HFFc6 (cell line): ENCODE measurements at places on chromosomes 11 and 22.

GRCh38 chr11:103420593-103420992 lies 311.4 kb downstream of the DYNC2H1 start:
- DNase-seq: peak; percentile 82

GRCh38 chr11:86671531-86672006 lies 847 bp downstream of the ME3 start:
- DNase-seq: no peak

DNA sequence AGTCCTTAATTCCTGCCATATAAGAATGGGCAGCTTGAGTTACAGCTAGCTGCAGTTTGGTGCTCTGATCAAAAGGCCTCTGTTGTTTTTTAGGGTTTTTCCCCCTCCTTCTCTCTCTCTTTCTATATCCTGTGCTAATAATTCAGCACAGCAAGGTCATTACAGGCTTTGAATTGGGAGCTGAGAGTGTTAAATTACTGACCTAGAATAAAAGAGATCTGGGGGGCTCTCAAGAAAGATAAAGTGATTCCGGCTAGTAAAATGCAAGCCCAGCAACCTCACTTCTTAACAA lies 84.9 kb downstream of the CSTPP1 start:
- DNase-seq: no peak

DNA sequence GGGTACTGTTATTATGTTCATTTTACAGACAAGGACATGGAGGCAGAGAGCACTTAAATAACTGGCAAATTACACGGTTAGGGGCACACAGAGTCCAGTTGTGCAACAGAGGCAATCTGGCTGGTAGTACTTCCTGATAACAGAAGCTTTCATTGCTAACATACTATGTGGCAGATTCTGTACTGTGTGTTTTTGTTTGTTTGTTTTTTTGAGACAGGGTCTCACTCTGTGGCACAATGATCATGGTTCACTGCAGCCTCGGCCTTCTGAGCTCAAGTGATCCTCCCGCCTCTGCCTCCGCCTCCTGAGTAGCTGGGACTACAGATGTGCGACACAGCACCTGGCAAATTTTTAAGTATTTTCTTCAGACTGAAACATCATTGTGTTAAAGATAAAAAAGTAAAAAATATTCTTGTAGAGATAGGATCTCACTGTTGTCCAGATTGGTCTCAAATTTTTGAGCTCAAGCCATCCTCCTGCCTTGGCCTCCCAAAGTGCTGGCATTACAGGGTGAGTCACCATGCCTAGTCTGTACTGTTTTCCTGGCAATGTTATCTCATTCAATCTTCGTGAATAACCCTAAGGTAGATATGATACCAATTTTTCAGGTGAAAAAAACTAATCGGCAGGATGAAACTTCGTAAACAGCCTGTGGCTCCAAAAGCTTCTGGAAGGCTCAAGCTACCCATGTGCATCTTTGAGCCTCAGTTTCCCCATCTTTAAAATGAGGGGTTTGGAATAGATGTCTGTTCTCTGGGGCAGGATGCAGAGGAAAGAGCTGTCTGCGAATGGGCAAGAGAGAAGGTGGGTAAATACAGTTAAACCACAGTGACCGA lies 921 bp upstream of the NUCB2 start:
- no peak for DNase-seq

DNA sequence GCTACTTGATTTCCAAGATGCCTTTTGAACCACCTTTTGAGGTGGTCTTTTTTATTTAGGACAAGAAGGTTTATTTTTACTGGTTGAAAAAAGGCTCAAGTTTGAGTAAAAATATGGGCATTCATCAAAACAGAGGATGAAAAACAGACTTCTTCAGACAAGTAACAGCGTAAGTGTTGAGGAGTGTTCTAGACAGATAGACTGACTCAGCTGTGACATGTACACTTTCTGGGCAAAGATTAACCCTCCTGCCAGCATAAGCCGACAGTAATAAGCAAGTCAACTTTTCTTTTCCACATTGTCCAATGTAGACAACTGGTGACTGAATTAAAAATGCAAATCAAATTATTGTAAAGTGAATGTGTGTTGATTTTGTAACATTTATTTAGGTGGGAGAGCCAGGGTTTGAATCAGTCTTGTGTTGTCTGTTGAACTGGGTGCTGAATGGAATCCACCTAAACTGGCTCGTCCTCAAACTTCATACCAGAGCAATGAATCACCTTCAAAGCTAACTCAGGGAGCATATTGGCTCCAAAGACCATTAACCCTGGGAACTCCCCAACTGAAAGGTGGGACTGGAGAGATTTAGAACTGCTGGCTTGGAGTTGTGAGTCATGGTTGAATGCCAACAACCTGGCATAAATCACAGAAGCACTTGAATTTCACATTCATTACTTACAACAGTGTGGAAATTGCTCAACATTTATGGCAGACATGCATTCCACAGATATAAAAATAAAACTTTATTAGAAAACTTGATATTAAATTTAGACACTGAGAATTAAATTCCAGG lies 377.0 kb downstream of the ETS1 start:
- peak; percentile 91 for DNase-seq

GRCh38 chr11:84261707-84262106 lies 975.5 kb upstream of the CCDC90B start:
- DNase-seq: no peak

DNA sequence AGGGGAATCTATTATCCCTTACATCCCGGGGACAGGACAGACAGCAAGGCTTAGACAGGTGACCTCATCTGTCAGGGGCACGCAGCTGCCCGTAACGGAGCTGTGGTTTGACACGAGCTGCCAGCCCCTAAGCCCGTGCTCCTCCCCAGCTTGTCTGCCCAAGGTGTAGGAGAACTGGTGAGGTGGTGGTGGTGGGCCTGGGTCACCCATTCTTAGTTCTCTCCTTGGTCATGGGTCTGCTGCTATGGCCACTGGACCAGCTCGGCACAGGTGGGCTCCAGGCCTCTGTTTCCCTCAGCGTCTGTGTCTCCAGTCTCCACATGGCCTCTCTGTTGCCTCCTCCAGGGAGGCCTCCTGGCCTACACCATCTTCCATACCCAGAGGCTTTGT lies 5.4 kb downstream of the PARVG start:
- DNase-seq: no peak

DNA sequence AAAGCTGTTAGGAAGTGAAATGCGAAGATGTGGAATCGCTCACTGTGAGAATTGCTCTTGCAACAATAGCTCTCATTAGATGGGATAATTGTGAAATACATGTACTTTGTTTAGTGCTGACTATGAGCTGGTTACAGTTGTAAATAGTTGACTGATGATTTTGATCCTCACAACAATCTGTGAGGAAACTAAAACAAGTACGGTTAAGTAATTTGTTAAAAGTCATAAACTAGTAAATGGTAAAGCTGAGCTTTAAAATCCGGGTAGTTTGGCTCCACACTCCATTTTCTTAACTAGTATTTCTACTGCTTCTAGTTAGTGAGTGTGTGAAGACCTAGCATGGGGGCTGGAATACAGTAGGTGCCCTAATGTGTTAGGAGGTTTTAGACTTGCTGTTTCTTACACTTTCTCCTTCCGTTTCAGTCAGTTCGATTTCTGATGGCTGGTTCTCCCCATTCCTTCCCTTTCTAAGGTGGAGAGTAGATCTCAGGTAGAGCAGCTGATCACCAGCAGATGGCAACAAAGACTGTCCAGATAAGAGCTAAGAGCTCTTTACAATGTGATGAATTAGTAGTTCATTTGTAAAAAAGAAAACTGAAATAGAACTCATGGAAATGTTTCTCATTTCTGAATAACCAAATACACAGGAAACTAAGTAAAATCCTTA lies 16.3 kb upstream of the CYP2R1 start:
- peak; percentile 40 for DNase-seq

GRCh38 chr11:77409046-77409445 lies 64.8 kb downstream of the PAK1 start:
- DNase-seq: no peak

- DNase-seq: no peak
These were observed 324.9 kb upstream of the CCDC90B start for GRCh38 chr11:83611031-83611430.

- no peak for DNase-seq
These were observed 10.7 kb downstream of the ZNF195 start for GRCh38 chr11:3368199-3368598.

DNA sequence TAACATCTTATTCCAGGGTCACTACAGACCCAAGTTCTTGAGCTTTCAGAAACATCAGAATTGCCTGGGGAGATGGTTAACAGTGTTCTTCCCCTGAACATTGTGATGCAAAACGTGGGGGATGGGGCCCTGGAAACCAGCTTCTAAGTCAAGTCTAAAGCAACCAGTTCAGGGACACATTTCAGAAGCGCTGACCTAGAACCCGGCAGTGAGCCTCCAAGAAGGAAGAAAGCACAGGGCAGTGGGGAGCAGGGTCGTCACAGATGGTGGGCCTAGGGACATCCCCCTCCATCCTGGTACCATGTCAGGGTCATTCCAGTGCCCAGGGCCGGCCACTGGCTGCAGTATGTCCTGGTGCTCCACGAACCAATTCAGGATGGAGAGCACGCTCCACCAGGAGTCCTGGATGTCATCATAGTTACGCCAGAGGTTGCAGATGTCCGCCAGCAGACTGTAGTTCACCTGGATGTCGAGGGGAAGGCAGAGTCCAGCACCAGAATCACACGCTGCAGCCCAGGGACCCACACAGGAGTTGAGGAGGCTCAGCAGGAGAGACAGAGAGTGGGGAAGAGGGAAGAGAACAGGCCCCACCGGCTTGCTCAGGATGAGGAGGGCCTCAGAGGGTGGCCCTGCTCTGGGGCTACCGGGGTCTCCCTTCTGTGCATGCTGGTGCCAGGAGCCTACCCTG lies 5.0 kb downstream of the NAGA start:
- no peak for DNase-seq

DNA sequence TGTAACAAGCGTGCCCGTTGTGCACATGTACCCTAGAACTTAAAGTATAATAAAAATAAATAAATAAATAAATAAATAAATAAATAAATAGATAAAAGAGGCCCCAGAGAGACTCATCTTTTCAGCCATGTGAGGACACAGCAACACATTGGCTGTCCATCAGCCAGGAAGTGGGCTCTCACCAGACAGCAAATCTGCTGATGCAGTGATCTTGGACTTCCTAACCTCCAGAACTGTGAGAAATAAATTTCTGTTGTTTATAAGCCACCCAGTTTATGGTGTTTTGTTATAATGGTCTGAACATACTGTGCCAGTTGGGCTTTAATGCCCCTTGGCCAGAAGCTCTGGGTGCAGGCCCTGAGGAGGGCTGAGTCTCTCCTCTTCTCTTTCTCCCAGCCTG lies 42.2 kb upstream of the CD44 start:
- DNase-seq: no peak

DNA sequence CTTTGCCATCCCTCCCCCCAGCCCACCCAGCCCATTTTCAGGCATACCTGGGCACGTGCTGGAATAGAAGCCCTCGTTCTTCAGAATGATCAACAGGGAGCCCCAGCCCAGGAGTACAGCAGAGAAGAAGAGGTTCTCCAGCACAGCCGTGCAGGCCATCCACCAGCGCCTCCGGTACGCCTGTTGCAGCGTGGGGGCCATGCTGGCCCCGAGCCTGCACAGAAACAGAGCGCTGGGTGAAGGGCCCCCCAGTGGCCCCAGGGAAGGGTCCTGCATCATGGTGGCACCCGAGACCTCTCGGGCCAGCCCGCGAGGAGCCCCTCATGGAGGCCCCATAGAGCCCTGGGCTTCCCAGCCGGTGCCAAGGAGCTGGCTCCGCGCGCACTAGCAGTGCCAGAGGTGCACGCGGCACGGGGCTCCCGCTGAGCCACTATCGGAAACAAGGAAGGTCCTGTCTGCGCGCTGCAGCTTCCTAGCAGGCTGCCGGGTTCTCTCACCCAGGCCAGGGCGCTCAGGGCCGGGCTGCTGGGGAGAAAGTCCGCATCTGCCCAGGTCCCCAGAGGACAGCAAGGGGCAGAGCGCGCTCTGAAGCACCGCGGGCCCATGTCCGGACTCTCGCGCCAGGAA lies 1.5 kb downstream of the SLC43A1 start:
- no peak for DNase-seq

DNA sequence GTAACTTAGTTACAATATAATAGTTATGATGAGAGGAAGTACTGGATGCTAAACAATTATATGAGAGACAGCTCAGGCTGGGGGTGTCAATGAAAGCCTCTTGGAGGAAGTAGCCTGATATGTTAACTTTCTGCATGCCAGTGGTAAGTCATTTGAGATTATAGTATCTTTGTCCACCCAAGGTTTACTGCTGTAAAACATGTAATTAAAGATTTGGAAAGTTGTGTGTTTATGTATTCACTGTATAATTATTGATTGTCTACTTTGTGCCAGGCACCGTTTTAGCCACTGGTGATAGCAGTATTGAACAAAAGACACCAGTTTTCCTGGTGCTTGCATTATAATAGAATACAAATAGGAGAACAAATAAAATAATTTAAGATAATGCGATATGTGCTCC lies 624 bp upstream of the DNAJB7 start:
- DNase-seq: no peak

DNA sequence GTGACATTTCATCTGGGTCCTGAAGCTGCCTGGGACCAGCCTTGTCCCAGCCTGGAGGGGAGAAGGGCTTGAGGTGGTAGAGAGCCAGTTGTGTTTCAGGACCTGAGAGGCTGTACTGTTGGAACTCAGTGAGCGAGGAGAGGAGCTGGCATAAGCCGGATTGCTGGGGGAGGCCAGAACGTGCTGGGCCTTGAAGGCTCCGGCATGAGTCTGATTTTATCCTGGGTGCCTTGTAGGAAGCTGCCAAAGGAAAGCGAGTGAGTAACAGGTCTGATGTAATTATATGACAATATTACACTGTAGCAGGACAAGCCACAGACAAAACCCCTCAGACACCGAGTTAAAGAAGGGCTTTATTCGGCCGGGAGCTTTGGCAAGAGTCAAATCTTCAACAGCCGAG lies 17.2 kb downstream of the AP2A2 start:
- no peak for DNase-seq

DNA sequence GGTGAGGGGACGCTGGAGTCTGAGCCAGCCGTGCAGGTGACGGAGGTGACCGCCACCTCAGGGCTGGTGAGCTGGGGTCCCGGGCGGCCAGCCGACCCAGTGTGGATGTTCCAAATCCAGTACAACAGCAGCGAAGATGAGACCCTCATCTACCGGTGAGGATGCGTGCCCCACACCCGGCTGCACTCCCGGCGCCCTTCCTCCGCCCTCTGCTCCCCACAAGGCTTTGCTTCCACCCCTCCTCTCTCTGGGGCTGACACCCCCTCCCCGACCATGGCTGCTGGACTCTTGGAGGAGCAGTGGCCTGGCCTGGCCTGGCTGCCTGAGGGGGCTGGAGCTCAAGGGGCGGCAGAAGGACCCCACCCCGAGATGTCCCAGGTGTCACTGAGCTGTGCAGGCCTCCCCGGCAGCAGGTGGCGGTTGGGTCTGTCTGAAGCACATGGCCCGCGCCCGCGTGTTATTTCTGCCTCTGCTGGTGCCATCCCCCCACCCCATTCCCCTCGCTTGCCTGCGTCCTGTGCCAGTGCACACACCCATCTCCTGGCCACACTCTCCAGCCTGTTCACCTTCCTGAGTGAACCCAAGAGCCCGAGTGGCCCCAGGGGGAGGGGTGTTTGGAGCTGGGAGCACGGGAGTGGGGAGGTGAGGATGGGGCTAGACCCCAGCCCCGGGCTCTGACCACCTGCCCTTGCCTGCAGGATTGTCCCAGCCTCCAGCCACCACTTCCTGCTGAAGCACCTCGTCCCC lies 2.2 kb downstream of the LRFN4 start:
- DNase-seq: no peak
